Activated naive CD4-positive, alpha-beta T cell treated with anti-CD3 and anti-CD28 coated beads, Interleukin-2, amount 10 ng/mL, durations not matched to agents 7 days and 5 days (primary cell): ENCODE measurements at places on chromosomes 12 and 14.

DNA sequence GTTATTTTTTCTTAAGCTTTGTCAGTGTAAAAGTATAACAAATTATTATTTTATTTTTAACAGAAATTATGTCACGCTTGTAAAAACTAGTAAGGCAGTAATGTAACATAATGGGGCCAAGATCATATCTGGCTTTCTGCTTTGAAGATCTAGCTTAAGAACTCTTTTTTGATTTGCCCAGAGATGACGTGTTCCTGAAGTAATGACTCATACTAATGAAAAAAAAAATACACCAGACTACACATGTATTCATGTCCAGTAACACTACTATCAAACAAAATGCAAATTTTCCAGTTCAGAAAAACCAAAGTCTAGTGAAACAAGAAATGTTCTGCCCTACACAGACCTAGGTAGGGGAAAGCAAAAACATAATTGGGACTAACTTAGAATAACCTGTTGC lies 432.2 kb upstream of the ATXN7L3B start:
- DNase-seq, result no peak

DNA sequence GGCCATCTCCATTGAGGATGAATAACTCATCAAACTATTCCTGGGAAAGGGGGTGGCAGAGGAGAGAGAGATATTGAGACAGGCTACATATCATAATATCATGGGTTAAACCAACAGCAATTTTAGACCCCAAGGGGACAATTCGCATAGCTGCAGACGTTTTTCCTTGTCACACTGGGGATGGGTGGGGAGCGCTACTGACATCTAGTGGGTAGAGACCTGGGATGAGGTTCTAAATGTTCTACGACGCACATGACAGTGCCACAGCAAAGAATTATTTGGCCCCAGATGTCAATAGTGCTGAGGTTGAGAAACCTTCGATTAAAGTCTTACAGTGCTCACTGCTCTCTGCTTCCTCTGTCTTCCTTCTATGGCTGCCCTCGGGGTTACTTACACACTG lies 425.6 kb downstream of the NRXN3 start:
- no peak for DNase-seq

GRCh38 chr14:102870994-102871831 lies 51.2 kb upstream of the AMN start:
- no peak for DNase-seq

DNA sequence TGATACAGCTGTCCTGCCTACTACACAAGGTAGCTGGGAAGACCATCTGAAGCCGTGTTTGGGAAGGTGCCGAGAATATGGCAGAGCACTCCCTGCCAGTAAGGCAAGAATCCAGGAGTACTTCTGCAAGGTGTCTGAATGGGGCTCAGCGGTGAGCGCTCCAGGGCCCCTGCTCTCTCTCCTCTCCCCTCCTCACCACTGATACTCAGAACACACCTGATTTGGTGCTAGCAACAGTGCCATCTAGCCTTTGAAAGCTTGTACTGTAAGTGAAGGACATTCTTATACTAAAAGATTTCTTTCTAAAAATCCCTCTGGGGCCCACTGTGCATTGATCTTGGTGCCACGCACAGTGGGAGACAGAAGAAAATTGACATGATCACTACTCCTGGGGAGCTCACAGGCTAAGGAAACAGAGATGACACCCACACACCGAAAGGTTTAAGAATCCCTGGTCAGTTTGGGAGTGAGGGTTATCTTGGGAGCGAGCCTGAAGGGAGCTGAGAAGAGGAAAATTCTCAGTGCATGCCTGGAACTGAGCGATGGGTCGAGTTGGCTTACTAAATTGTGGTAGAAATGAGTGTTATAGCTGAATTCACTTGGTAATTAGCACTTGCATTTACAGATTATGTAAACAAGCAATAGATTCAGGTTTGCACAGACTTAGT lies 216.9 kb downstream of the NTF3 start:
- DNase-seq, result no peak

DNA sequence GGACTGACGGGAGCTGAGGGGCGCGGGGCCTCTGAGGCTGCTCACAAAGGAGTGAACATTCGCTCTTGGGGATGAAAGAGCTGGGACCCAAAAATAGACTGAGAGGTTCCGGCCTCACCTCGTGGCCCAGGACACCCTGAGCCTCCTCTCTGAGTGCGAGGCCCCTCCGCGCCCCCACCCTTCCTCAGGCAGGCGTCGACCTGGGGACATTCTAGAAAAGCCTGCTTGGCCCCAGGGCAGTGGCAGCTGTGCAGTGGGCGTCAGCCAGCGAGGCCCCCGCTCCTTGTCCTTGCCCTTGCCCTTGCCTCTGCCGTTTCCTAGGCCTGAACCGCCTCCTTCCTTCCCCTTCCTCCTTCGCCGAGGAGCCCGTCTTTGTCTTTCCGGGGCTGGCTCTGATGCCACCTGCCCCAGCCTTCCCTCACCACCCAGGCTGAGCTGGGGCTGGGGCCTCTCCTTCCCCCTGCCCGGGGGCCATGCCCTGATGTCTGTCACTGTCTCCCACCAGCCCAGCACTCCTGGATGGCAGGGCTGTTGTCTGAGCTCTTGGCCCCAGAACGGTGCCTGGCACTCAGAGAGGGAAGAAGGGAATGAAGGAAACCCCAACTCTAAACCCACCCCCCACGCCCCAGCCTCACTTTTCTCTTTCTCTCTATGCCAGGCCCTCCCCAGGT lies 208.2 kb upstream of the RTL1 start:
- no peak for DNase-seq

DNA sequence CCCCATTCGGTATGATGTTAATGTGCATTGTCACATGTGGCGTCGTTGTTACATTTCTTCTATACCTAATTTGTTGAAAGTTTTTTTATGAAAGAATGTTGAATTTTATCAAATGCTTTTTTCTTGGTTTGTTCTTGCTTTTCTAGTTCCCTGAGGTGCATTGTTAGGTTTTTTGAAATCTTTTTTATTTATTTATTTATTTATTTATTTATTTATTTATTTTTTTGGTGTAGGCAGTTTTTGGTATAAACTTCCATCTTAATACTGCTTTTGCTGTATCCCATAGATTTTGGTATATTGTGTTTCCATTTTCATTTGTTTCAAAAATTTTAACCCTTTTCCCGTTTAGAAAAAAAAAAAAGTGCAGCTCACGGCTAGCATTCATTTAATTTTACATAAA lies 121.1 kb upstream of the HMGA2 start:
- no peak for DNase-seq

DNA sequence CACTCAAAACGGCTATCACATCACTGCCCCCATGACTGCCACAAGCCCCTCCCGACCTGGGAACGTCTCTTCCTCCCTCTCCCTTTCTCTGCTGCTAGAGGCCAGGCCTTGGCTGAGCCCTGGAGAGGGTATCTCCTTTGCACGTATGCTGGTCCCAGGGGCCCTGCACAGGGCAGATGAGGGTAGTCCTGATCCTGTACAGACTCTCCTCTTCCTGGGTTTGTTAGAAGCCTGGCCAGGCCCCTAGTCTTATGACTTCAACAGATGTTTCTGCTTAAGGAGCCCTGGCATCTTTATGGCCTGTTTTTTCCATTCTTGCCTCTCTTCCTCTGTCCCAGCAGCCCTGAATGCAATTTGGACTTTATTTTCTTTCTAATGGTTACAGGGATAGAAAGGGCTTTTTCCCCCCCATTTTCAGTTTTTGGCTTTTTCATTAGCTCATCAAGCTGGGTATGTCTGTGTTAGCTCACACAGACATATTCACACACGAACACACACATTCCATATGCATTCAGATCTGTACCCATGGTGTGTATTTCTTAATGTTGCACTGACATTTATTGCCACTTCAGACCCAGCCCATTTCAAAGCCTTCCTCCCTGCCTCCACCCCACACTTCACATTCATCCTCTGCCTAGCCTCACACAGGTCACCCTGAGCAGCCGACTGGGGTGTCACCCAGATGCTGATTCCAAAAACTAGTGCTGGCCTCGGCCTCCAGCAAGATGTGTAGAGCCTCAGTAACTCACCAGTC lies 203.2 kb downstream of the ZFP36L1 start:
- no peak for DNase-seq

- peak; percentile 65 for DNase-seq
Observed at GRCh38 chr14:91367173-91368171, 50.1 kb downstream of the CCDC88C start.

DNA sequence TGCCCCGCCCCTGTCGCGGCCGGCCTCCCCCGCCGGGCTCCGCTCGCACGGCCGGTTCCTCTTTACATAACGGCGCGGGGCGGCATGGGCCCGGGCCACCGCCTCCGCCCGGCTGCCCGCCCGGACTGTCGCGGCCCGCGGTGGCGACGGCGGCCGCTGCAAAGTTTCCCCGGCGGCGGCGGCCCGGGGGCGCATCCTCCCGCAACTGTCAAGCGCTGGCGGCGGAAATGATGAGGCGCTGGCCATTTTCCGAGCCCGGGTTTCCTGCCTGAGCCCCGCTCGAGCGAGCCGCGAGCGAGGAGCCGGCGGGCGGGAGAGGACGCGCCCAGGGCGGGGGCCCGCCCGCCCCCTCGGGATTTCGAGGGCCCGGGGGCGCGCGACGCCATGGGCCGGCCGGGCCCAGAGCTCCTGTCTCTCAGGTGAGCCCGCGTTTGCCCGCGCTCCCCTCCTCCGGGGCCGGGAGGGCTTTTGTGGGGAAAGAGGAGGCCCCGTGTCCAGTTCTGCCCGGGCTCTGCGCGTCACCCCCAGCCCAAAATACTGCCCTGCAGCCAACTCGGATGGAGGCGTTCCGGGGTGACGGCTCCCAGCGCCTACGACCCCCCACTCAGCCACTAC lies at the start of gene SH2B3:
Gene SH2B3, plus strand, starts transcription at position 65 of the 615 bp plus-strand sequence. CDS start 12,223 bp downstream, outside the sequence.
- peak; percentile 89 for DNase-seq

- no peak for DNase-seq
Observed at GRCh38 chr14:64610049-64610746, 60.4 kb downstream of the PPP1R36 start.

- DNase-seq, result no peak
Observed at GRCh38 chr12:63822352-63822751, 22.1 kb upstream of the SRGAP1 start.

GRCh38 chr14:102162487-102162886 lies 22.8 kb downstream of the WDR20 start:
- DNase-seq, result no peak

DNA sequence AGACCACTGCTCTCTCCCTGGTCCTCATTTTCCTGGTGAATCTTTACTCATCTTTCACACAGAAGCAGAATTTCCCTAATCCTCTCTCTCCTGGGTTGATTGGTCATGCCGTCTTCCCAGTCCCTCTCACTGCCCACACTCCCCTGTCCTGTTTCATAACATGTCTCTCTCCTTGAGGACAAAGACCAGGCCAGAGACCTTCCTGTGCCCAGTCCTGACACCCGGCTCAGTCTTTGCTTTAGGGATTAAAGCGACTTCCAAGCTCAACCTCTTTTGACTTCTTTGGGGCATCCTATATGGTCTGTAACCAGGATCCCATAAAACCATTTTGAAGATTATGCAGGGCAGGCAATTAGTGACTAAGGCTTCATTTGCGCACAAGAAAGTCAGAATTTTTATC lies 105.5 kb downstream of the BCL11B start:
- DNase-seq, result no peak

- DNase-seq, result no peak
Observed at GRCh38 chr12:119423285-119423684, 88.8 kb downstream of the CCDC60 start.

- DNase-seq, result no peak
Observed at GRCh38 chr14:70663707-70664179, 22.0 kb downstream of the TTC9 start.

GRCh38 chr14:72515779-72516770 lies 377.8 kb downstream of the DPF3 start:
- DNase-seq, result no peak
